GF-D8 (cell line): ENCODE measurements at places on chromosomes 5 and 9.

- no peak for DNase-seq
Observed at GRCh38 chr9:109247228-109247627, 73.6 kb downstream of the EPB41L4B start.

GRCh38 chr5:53112909-53113308 is 3.4 kb upstream of the MOCS2 start:
- no peak for DNase-seq

- DNase-seq: no peak
Observed at GRCh38 chr9:129930743-129931142, 95.5 kb downstream of the USP20 start.

- no peak for DNase-seq
Observed at GRCh38 chr5:124252191-124252638, 494.2 kb downstream of the ZNF608 start.

DNA sequence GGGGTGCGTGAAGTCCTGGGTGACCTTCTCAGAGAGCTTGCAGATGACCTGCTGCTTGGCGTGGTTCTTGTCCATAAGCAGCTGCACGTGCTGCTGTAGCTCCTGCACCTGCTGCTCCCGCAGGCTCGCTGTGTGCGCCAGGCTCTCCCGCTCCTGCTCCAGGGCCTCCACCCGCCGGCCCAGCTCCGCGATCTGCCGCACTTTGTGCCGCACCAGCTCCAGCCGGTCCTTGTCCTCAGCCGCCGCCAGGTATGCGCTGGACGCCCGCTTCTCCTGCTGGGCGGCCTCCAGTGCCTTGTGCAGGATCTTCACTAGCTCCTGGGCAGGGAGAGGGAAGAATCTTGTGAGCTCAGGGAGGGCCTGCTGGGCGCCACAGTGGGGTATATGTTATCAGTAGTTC is 28.5 kb upstream of the CORO2A start:
- no peak for DNase-seq

GRCh38 chr5:112551419-112552032 is 132.4 kb upstream of the EPB41L4A start:
- DNase-seq: peak; percentile 8

DNA sequence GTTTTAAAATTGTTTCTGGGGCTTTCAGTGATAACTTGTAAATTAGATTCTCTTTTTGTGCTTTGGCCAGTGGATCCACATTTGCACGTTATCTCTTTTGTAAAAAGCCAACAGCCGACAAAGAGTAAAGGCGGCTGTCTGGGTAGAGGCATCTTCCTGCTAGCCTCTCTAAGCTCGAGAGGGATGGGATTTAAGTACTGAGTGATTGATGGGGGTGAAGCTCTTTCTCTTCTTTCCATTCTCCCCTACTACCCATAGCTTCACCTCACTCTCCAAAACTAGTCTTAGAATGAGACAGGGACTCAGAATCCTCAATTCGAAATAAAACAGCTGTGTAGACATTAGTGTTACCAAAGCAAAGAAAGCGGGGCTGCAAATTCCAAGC is 3.4 kb downstream of the PBX3 start:
- no peak for DNase-seq
